Activated naive CD4-positive, alpha-beta T cell (primary cell): ENCODE measurements at places on chromosomes 4 and X.

- no peak for DNase-seq
These were observed 328.5 kb downstream of the HNRNPD start for GRCh38 chr4:82045267-82045666.

- DNase-seq, result no peak
These were observed 2.5 kb upstream of the DUSP9 start for GRCh38 chrX:153644356-153645125.

DNA sequence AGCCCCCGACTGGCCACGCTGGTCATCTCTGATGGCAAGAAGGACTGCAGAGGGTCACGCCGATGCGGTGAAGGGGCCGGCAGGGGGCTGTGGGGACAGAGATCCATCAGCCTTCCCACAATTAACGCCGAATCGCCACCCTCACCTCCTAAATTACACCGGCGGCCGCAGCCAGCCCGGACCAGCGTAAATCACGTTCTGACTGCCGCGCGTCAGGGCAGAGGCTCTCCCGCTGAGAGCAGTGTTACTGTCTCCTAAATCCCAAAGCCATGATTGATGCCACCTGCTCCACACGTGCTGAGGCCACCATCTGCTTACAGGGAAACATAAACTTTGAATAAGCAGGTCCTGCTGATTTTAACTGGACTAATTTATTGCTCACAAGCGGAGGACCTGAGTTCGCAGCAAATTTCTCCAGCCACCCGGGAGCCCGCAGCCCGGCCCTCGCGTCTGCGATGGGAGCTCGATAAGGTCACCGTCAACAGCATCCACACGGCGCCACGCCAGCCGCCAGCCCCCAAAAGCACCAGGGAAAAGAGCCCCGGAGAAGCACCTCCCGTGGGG is 127.3 kb upstream of the NKX1-1 start:
- no peak for DNase-seq

DNA sequence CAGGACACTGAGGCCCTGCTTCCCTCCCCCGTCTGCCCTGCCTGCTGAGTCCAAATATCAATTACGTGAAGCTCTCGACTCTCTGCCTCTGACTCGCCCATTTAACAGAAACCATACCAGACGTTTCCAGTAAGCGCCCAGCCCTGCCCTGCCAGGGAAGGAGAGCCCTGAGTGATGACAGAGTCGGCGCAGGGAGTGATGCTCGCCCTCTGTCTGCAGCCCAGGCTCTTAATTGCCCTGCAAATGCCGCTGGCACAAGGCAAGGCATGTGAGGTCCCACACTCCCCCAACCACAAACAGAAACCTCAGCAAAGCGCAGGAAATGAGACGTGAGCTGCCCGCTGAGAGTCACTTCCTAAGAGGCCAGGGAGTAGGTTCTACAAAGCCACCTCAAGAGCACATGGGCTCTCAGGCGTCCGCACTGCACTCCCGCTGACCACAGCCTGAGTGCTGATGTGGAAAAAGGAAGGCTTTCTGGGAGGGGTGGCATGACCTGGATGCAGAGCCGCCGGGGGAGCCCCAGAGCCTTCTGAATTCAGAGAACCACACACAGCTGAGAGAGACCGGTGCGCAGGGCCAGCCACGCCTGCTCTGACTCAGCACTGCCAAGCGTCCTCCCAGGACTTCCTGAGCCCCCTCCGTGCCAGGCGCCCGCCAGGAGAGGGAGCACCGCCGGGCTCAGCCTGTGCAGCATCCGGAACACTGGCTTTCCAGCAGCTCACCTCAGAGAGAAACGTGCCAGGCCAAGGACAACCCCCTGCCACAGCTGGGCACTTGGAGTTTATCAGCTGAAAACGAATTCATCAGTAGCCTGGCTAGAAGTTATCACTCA is 5.3 kb downstream of the ZFYVE28 start:
- DNase-seq, result no peak

DNA sequence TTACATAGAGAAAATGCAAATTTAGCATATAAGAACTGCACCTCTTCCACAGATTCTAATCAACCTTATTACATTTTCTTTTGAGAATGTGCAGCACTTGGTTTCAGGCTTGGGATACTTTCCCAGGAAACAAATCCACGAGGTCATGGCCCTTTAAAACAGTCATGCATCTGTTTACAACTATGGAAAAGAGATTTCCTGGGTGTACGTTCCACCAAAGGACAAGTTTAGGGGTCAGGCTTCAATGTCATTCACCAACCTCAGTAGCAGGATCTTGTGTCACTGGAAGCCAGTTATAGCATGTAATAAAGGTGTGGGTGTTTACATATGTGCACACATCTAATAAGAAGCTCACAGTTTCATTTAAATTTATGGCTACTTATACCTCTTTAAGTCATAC is 30.7 kb downstream of the EREG start:
- no peak for DNase-seq

DNA sequence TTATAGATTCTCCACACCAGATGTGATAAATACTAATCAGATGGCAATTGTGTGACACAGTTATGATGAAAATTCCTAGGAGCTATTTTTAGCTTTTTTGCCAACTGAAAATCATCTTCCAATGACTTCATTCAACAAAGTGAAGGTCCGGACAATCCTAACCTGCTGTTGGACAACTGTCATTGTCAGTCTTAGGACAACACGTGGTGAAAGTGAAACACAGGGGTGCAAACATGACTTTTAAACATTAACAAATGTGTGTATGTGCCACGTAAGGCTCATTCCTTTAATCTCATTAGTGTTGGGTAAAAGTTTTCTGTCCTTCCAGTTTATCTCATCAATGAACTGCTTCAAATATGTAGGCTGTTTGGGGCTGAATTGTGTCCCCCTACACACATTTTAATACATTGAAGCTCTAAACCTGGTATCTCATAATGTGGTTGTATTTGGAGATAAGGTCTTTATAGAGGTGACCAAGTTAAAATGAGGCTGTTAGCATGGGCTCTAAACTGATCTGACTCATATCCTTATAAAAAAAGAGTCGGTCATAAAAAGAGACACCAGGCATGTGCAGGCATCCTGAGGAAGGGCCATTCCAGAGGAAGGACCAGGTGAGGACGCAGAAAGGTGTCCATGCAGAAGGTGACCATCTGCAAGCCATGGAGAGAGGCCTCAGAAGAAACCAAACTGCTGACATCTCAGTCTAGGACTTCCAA is 41.2 kb upstream of the SMAD1 start:
- DNase-seq, result no peak

- no peak for DNase-seq
These were observed 17.9 kb upstream of the PGRMC1 start for GRCh38 chrX:119218198-119218597.

- DNase-seq, result no peak
These were observed 436.6 kb downstream of the C4orf33 start for GRCh38 chr4:129532573-129532972.

DNA sequence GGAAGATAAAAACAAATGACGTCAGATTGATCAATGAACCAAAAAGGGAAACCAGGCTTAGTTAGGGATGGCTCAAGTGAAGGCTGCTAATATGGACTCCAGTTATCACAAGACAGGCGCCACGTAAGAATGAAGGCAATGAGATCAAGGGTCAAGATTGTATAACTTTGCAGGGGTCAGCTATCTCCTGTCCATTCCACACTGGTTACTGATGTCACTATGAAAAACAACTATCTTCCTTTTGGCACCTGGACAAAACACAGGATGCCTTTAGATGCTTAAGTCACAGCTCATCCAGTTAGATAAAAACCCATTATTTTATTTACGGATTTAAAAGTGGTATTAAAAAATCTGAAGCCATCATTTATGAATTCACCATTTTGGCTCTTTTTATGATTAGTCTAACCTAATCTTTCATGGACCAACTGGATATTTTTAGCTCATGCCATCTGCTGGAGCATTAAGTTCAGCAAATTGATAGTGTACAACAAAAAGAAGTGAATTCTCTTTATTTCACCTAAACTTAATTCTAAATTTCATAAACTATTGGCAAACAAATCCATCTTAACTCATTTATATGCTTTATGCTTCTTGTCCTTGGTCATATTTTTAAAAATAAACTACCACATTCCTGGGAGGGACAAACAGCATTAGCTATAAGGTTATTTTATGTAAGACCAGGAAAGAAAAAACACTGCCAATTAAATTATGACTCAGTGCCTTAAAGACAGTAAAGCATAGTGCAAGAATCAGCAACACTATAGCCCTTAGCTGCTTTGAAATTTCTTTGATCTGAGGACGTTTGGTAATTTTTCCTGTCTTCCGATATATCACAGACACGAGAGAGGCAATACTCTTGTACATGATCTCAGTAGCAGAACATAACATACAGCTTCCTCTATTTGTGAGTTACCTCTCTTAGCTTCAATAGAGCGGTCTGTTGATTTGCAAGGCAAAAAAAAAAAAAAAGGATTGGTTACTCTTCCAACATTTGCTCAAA is 27.0 kb downstream of the DHX15 start:
- no peak for DNase-seq

GRCh38 chr4:145404761-145405160 is 76.9 kb upstream of the SMAD1 start:
- no peak for DNase-seq

GRCh38 chr4:22688236-22688635 is 4.5 kb upstream of the GBA3 start:
- no peak for DNase-seq

DNA sequence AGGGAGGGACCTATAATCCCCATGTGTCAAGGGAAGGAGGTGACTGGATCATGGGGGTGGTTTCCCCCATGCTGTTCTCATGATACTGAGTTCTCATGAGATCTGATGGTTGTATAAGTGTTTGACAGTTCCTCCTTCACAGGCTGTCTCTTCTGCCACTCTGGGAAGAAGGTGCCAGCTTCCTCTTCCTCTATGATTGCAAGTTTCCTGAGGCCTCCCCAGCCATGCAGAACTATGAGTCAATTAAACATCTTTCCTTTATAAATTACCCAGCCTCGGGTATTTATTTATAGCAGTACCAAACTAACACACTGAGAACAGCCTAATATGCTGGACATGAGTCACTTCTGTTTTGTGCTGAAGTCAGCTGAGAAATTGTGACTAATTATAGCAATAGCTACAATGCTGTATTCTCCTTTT is 656.9 kb upstream of the CPEB2 start:
- no peak for DNase-seq

GRCh38 chr4:29002151-29002550 is 1718.0 kb upstream of the PCDH7 start:
- no peak for DNase-seq

GRCh38 chr4:122898370-122899150 is 23.8 kb downstream of the NUDT6 start:
- DNase-seq, result no peak

DNA sequence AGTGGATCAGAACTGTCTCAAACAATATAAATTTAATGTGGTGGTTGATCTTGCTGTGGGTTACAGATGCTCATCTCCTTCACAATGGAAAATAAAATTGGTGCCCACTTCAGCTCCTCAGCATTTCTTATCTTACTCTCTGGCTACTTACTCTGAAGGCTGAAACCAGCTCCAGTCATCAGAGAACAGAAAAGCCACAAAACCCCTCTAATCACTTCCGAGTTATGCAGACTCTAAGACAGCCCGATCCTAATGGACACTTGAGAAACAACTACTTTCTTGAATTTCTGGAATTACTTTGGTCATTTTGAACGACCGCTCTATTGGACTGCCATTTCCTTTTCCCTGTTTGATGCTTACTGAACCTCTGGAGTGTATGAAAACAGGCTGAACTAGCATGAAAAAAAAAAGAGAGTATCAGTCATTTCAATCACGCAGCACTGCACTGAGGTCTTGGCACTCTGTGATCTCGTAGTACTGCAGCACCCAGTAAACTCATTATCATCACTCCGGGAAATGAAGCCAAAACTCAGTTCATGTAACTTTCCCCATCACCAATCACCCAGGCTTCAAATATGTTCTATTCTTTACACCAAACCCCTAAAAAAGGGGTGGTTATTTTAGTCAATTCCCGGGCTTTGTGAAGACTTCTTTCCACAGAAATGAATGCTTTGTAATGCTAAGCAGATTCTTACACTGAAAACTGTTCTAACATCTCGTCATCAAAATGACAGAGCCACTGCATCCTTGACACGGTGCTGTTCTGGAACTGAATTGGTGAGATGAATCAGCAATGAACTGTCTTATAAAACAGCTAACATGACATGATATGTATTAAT is 54.5 kb downstream of the TSPAN5 start:
- DNase-seq, result no peak

DNA sequence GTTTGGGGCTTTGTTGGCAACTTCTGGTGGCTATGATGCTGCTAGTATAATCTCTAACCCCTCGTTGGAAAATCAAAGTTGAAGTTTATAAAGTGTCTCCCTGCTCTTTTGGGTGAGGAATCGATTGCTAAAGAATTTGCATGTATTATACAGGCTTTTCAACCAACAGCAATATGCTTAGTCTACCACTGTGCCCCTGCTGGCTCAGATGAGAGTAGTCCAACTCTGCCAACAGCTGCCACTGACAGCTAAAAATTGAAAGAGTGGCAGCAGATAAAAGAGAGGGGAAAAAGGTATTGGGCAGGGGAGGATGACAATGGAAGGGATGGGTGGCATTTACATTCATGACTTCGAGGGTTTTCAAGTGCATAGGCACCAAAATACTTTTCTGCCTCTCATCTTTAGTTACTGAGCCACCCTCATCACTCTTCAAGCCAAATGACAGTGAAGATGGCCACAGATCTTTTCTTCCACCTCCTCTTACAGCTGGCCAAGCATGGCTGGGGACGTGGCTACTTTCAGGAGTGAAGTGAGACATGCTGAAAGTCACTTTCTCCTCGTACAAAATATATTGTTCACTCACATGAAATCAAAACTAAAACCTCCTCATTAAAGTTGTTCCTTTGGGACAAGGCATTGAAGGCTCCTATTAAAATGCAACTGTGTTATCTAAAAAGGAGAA is 2.7 kb upstream of the GRIA3 start:
- no peak for DNase-seq

DNA sequence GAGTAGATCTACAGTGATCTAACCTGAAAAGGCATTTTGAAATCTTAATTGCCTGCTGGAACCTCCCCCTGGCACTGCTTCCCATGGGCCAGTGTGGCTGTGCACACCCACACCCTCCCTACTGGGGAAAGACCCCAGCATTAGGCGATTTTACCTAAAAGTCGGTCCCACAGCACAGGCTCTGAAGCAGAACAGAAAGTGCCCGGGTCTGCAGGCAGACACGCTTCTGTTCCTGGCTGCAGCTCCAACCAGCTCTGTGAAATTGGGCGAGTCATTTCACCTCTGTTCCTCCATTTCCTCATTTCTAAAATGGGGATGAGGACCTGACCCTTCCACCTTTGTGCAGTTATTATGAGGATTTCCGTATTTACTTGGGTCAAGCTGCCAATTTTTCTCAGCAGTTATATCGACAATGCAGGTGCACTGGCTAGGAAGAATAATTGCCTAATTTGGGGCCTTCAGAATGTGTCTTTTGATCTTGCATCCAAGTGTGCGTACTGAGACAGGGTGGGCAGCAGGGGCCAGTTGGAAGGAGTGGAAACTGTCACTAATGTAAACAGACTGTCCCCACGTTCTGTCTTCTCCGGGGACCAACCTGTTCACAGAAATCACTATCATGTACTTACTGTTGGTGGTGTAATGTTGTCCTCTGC is 7.1 kb downstream of the KLF3 start:
- DNase-seq, result no peak

- DNase-seq, result no peak
These were observed 51.5 kb upstream of the AMELX start for GRCh38 chrX:11241720-11242119.

GRCh38 chrX:72676465-72676864 is 37.6 kb downstream of the PHKA1 start:
- no peak for DNase-seq
